ENCODE measurements at places on chromosomes 2 and 18.

DNA sequence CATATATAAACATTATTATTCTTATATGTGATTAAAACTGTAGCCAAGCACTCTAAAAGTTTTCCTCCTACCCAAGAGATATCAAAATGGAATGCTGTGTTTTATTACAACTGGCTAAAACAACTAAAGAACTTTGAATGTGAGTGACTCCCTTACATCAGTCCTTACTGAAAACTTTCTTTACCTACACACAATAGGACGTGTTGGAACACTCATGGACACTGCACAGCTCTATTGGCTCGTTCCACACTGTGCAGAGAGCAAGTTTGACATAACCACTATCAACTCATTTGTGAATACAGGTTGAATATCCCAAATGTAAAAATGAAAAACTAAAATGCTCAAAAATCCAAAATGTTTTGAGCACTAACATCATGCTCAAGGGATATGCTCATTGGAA, 650.6 kb downstream of the SLC4A3 start:
- DNase-seq: no peak

DNA sequence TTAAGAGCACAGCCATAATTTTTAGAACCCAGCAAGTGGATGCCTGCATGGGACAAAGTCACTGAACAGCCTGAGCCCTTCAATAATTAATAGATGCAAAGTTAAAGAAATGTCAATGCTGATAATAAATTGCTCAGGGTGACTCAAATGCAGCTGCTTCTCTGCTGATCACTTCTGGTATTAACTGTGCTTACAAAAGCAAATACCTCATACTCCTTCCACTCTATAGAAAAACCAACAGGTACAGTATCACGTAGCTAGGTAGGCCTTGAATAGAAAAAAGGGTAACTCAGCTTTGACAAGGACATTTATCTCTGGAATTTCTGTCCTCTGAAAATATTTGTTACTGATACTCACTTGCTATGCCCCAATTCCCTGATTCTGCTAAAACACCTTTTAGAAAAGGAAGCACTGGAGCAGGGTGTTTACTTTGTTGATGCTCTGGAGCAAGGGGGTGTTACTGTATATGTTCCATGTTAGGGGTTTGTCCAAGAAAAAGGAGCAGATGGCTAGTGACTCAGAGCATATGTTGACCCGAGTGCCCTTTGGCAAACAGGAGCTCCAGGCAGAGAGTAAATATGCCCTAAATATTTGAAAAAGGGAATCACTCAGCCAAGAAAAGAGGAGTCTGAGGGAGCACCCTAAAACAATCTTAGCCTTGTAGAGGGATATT, 59.1 kb upstream of the RTN4 start:
- no peak for DNase-seq

- DNase-seq: no peak
Measured at GRCh38 chr18:34600874-34601656, 109.0 kb upstream of the DTNA start.

- no peak for DNase-seq
Measured at GRCh38 chr2:200702646-200703118, 109.0 kb upstream of the BZW1 start.

- no peak for DNase-seq
Measured at GRCh38 chr2:55807900-55808299, 114.3 kb upstream of the PNPT1 start.

DNA sequence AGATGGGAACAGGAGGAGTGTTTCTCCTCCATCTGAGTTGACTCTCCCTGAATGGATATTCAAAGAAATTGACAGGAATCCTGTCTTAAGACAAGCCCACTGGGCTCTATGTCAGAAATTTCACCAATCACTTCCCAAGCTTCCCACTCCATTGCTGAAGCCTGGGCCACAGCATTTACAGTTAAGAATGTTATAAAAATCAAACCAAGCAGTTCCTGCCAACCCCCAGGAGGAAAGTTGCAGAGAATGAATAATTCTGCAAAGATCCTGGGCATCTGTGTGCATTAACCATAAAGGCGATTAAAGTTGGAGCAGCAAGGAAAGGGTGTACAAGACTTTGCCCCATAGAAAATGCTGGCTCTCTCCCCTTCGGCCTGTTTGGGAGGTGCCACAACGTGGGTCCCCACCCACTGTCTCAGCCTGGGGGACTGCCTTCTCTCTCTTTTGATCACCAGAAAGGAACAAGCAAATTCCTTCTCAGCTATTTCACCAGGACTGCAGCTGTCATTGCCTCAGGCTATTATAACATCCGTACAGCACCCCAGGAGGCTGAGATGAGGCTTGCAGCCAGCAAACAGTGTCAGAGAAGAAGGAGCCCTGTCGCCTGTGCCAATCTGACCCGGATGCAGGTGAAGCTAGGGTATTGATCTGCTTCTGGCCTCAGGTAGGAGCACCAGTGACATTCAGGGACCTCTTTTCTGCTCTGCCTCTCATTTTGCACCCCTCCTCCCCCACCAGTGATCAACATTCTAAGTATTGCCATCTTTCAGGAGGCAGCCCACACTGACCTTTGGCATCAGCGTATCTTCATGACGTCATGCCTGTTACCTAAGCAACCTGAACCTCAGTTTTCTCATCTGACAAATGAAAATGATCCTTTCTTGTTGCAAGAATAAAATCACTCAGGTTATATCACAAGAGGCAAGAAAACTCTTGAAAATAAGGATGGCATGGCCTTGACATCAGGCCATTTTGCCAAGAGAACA, 219.0 kb downstream of the SH3BP4 start:
- DNase-seq: no peak

DNA sequence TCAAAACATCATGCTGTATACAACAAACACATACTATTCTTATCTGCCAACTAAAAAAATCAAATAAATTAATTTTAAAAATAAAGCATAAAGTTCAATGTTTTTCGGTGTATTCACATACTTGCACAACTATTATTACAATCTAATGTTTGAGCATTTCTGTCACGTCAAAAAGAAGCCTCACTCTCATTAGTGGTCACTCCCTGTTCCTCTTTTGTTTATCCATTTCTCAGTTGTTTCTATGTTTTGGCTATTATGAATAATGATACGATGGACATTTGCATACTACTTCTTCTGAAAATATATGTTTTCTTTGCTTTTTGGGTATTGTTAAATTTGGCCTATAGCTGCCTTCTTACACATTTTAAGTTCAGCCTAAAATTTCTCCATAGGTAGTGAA, 773.0 kb upstream of the HS6ST1 start:
- no peak for DNase-seq

DNA sequence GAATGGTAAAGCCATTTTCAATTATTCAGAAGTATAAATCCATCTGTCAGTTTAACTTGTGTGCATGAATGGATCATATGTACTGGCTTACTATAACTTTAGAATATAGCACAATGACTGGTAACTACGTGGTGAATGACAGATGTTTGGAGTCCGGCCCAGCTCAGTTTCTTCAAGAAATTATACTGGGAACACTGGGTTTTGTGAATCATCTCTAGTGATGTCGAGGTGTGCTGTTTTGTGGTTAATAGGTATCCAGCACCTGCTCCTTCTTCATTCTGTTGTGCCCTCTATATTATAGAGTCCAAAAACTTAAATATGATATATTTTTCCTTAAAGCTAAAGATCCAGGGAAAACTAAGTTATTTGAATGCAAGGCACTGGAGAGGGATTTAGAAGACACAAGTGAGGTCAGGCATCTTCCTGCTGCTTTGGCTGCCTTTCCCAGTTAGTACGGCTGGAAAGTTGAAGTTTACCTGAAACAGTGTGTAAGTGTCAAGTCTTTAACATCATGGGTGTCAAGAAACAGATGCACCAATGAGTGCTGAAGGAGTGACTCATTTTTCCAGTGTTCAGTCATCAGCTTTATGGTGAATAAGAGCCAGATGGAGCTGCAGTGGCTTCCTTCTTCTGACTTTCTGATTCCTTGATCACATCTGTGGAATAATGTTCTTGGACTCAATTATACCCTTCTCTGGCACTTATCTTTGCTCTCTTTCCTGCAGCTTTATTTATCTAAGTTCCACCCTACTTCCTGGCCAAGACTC, 1079.5 kb upstream of the CELF4 start:
- DNase-seq: no peak

DNA sequence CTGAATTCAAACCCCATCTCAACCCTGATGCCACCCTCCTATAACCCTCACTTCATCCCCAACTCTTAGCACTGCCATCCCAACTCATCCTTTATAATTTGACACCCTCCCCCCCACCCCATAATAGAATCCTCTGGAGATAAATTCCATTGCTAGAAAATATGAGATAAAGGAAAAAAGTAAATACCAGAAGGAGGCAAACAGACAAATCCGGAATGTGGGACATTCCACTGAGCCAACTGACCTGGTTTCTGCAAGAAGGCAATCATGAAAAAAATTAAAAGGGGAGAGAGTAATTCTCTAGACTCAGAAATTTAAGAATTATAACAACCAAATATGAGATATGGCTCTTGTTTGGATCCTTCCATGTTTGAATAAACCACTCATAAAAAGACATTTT, 132.4 kb downstream of the CYP26B1 start:
- DNase-seq: no peak

DNA sequence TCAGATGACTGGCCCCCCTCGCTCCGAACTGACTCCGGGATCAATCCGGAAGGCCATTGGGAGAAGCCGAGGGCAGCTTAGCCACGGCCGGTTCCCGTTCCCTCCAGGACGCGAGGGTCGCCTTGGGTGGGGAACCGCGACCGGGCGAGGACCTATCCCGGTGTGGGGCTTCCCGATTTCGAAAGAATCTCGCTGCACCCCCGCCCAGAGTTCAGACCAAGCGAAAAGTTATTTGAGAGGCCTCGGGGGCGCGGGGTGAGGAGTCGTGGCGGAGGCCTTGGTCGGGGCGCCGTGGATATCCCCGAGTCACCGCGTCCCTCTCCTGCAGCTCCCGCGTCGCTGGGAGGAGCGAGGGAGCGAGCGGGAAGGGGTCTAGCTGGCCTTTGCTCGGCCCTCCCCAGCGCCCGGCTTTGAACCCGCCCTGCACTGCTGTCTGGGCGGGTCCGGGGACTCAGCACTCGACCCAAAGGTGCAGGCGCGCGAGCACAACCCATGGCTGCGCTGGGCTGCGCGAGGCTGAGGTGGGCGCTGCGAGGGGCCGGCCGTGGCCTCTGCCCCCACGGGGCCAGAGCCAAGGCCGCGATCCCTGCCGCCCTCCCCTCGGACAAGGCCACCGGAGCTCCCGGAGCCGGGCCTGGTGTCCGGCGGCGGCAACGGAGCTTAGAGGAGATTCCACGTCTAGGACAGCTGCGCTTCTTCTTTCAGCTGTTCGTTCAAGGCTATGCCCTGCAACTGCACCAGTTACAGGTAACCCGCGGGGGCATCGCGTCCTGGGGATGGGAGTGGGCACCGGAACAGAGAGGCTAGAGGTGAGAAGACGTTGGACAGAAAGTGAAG, at the start of gene CYP27A1:
Gene CYP27A1, plus strand, starts transcription at position 457 of the 837 bp plus-strand sequence. Its CDS starts 36 bp downstream, at position 493.
- DNase-seq: no peak

- no peak for DNase-seq
Measured at GRCh38 chr2:1418566-1418965, 5.3 kb downstream of the TPO start.

GRCh38 chr2:19543663-19544383, 185.4 kb upstream of the OSR1 start:
- no peak for DNase-seq
